Fibroblast of the aortic adventitia (primary cell): ENCODE measurements at places on chromosomes 6 and 20. TPM values are rescaled to one million over a fixed set of nuclear protein-coding genes. Genes with fewer than 3 reads are reported as not detected.

- DNase-seq = no peak
Observed at GRCh38 chr6:74074645-74075044, 378.6 kb downstream of the CD109 start.

DNA sequence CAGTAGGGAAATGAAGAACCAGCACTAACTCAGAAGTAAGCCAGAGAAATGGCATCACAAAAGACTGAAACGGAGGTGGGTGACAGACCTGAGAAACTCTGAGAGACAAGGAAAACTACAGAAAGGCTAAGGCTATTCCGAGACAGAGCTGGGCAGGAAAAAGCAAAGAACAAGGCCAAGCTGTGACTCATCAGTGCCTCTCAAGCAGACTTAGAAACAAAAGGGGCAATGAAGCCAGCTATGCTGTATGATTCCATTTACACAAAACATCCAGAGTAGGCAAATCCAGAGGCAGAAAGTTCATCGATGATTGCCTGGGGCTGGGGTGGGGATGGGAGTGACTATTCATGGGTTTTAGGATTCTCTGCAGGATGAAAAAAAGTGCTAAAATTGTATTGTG lies 50.0 kb downstream of the SLC23A2 start:
- DNase-seq = peak; percentile 93

- no peak for DNase-seq
Observed at GRCh38 chr6:89729818-89730217, 89.8 kb downstream of the MDN1 start.

The TMEM244 gene
- total RNA-seq = 0.45 TPM in 1 of 2 replicates, not detected in the other

The KIAA1755 gene
- total RNA-seq = 4.9 and 10.8 TPM in 2 replicates
